ENCODE measurements at places on chromosomes 16 and 17.

DNA sequence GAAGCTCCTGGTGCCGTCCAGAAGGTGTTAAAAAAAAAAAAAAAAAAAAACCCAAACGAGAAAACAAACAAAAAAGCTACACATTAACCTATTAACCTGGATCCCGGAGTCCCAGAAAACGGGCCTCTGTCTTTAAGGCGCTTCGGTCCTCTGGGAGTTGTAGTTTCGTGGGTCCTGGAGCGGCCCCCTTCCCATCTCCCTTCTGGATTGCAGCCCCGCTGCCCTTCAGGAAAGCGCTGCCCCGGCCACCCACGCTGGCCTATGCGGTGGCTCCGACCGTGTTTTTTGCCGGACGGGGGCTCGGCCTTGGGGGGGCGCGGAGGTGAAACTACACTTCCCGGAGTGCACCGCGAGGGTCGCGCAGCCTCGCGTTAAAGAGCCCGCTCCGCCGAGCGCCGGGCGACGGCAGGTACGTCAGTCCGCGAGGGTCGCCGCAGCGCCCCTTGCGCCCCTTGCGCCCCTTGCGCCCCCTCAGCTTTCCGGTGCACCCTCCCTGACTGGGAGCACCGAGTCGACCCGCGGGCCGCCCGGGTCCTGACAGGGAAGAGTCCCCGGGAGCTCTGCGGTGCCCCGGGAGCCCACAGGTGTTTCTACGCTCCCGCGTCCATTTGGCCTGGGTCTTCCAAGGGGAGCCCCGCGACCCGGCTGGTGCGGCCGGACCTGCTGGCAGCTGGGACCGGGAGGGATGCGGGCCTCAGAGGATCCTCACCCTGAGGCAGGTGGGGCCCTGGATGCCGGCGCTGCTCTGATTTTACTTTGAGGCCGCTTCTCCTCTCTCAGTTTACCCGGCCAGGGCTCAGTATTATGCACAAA, at the start of gene FCSK:
TSS of gene FCSK (plus strand) at position 374 of the 813 bp plus-strand sequence. CDS start 8,596 bp downstream, outside the sequence.
- DNase-seq = peak; percentile 63

- DNase-seq = no peak
Measured at GRCh38 chr16:76409706-76410105, 132.5 kb downstream of the CNTNAP4 start.

DNA sequence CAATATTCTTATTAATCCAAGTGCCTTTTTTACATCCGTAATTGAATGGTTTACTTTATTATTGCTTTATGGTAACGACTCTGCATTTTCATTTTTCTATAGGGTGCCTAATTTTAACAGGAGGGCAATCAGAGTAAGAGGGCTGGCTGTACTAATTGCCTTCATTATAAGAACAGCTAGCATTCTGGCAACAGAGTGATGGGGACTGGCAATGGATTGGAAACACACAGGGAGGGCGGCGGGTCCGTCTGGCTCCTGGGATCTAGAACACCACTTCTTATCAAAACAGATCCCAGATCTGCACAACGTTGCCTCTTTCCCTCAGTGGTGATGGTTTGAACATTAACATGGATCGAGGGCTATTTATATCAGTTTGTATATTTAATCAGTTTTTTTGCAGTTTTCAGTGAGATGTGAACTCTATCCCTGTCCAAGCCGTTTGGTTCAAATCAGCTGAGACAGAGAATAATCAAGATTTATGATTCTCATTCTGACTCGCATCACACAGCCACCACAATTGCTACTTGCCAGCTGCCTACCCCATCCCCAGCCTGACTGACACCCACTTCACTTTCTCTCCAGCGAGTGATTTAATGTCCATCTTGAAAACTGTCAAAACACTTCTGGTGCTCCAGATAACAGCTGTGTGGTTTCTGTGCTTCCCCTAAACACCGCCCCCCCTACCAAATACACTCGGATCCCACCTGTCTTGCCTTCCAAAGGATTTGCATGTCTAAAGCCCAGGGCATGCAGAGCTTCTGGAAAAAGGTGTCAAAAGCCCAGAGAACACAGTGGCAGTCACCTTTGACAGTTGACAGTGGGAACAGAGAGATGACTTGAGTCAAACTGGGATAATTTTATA, 327.9 kb downstream of the HS3ST4 start:
- DNase-seq = no peak

DNA sequence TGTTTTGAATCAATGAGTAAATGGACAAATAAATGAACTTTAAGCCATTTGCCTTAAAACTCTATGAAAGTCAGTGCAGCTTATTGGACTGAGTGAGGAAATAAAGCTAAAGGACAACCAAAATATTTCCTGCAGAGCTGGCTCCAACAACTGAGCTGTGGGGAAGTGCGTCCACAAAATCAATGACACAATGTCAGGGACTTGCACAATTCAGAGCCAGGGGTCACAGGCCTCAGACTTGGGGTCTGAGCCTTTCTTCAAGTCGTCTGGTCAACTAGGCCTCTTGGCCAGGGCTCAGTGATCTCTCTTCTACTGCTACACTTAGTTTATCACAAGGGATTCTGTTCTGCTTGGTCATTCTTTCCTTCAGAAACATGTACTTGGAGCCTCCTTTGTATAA, 26.2 kb upstream of the RHBDL3 start:
- no peak for DNase-seq

- DNase-seq = no peak
Measured at GRCh38 chr17:81819708-81820107, 13.4 kb downstream of the MCRIP1 start.

- DNase-seq = no peak
Measured at GRCh38 chr16:4944333-4945281, 7.7 kb upstream of the PPL start.

GRCh38 chr16:10253409-10253808, 71.2 kb upstream of the GRIN2A start:
- no peak for DNase-seq

- no peak for DNase-seq
Measured at GRCh38 chr17:65548269-65548969, 13.0 kb downstream of the AXIN2 start.

- DNase-seq = no peak
Measured at GRCh38 chr16:82459580-82460256, 167.1 kb upstream of the CDH13 start.

GRCh38 chr17:37841232-37841631, 83.0 kb upstream of the TBC1D3K start:
- DNase-seq = no peak

- DNase-seq = no peak
Measured at GRCh38 chr17:63435681-63436522, 10.2 kb downstream of the CYB561 start.

- DNase-seq = no peak
Measured at GRCh38 chr17:76492123-76492988, 8.9 kb downstream of the RHBDF2 start.

DNA sequence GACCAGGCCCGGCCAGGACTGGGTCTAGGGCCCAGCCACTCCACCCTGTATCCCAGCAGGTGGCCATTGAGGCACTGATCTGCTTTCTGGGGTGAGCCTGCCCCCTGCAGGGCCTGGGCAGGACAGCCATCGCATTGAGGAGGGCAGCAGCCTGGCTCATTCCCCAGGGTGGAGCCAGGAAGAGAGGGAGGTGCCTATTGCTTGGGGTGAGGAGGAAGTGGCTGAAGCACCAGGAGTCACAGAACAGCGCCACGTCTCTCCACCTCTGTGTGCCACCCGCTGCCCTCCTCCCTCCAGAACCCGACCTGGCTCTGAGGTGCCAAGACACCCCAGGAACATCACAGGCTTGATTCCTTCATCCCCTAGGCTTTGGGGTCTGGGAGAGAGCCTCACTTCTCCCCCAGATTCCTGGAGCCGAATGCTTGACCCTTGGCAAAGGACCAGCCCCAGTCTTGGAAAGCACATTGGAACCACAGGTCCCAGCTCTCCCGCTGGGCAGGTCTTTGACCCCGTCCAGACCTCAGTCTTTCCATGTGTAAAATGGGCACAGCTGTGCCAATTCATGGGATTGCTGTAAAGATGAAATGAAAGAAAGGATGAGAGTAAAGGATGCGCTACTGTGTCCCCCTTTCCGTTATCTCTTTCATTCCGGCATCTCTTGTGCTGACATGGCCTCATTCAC, 7.2 kb upstream of the KRT36 start:
- peak; percentile 45 for DNase-seq

DNA sequence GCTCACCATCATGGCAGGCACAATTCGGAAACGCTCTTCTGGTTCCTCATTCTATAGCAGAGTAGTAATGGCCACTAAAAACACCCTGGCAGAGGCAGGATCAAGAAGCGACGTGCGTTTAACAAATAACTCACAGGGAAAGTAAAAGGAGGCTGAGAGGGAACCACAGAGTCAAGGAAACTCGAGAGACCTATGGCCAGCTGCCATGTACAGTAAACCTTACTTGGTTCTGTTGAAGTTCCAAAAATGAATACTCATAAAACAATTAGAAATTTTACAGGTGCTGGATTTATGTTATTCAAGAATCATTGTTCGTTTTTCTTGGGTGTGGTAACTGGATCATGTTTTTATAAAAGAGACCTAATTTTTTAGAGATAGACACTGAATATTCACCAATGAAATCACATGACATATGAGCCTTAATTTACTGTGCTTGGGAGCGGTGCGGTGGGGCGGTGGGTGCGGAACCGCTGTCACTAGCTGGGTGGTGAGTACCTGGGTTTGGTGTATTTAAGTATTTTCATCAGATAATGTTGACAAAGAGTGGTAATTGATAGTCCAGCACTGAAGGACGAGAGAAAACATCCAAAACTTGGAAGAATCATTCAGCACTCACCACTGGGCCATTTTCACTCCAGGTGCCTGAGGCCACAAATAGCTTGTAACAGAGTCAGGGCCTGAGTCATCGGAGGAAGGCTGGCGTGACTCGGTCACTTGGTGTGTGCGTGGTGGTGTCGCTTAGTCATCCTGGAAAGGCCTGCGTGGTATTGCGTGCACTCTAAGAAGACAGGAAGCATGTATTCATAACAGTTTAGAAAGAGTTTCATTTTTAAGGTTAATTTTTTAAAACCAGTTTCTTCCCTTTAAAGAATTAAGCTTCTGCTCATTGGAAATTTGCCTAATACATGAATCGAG, 135.4 kb upstream of the CHMP6 start:
- peak; percentile 81 for DNase-seq

- no peak for DNase-seq
Measured at GRCh38 chr17:34909040-34909439, 52.2 kb downstream of the CCT6B start.

- DNase-seq = no peak
Measured at GRCh38 chr17:2962236-2962635, 101.2 kb downstream of the OR1D5 start.

DNA sequence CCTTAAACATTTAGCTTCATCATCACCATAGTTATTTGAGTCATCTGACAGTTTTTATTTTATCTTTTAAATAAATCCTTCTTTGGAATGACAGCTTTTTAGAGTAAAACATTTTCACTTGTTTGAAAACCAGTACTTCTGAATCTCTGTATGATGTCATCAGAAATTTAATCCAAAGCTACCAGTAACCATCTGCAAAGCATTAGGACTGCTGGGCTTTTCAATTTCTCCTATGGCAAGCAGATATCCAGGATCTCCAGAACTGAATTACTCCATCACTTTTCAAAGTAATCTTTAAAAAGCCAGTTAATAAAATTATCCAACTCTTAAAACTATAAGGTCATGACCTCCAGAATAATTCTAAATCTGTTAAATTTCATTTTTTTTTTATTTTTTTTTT, 51.5 kb downstream of the CHCT1 start:
- DNase-seq = no peak

- DNase-seq = no peak
Measured at GRCh38 chr16:1275791-1276579, 20.1 kb downstream of the TPSD1 start.

DNA sequence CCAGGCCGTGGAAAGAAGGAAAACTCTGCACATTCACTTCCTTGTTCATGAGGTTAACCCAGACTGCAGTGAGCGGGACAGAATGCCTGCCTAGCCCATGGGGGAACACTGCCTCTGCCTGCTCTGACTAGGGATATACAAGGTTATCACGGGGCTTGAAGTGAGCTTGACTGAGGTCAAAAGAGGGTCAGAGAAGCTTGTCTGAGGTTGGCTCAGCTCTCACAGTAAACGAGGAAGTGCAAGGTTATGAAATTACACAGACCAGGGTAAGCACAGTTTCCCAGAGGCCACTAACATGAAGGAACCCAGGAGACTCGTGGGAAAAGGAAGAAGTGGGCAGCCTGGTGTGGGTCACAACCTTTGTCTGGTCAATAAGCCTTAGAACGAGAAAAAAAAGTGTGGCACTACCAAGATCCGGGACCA, 28.7 kb downstream of the HIC1 start:
- DNase-seq = no peak

- DNase-seq = no peak
Measured at GRCh38 chr16:17432901-17433576, 37.7 kb downstream of the XYLT1 start.

- peak; percentile 30 for DNase-seq
Measured at GRCh38 chr16:85564277-85565051, 48.7 kb upstream of the GSE1 start.

GRCh38 chr16:28063591-28064061, at the start of gene GSG1L:
GSG1L (minus strand) TSS chr16:28063714; CDS start chr16:28063424, 290 bp downstream.
- no peak for DNase-seq

- DNase-seq = no peak
Measured at GRCh38 chr17:36496018-36496789, 9.7 kb downstream of the ZNHIT3 start.

- no peak for DNase-seq
Measured at GRCh38 chr16:10827691-10828341, 9.2 kb upstream of the TVP23A start.

- peak; percentile 49 for DNase-seq
Measured at GRCh38 chr17:60600490-60601446, 775 bp downstream of the PPM1D start.

Data from activated CD4-positive, alpha-beta T cell treated with anti-CD3 and anti-CD28 coated beads for 4 hours (primary cell).